Type B pancreatic cell (in vitro differentiated cells): ENCODE measurements at places on chromosomes 12 and 14. TPM values are rescaled to one million over a fixed set of nuclear protein-coding genes. Genes with fewer than 3 reads are reported as not detected.

MEG3 gene
- total RNA-seq = 0.68 and 0.74 TPM in 2 replicates

OR6C74 gene
- total RNA-seq = not detected in 2 replicates

TRHDE gene
- total RNA-seq = 1.7 and 3.2 TPM in 2 replicates

EAPP gene
- 36.8 and 38.3 TPM in 2 replicates for total RNA-seq

P2RX2 gene
- 2.8 and 5.4 TPM in 2 replicates for total RNA-seq

DNAI7 gene
- total RNA-seq = 1.4 and 1.8 TPM in 2 replicates
